Psoas muscle (tissue), 8 donors: ENCODE measurements at places on chromosomes 4 and X.
A peak's percentile ranks its signal among the peaks of the same experiment; 100 is the strongest.

DNA sequence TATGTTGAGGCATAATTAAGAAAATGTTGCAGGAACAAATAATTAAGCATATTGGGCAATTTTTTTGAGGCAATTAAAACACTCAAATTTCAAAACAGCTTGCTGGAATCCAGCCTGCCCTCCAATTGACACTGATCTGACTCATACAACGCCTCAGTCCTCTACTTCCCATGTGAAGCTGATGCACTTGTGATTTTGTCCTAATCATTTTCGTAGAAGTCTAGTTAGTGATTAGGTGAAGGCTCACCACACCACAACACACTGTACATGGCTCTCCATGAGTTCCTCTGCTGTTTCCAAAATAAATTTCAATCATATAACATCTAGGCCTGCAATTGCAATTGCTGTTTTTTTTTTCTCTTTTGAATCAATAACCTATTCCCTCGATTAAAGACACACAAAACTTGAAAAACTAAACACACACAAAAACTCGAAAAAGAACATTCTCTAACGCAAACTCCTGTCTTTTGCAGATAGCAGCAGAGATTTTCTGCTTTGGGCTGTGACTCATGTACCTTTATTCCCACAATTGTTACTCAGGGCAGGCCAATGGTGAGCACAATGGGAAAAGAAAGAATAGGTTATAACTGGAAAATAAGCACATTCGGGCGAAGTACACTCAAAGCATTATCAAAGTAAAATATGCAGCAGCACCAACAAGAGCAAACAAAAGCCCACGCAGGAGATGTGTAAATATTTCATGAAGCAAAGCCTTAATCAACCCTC, 1.7 kb downstream of the GPRIN3 start:
- peak overlapping the region; percentile 68 for H3K4me3 ChIP-seq
- DNase-seq, result no peak

- H3K27me3 ChIP-seq, result no peaks in the 10 kb centered on the region
- H3K4me3 ChIP-seq, result no peak overlapping the region
- DNase-seq, result no peak
- H3K27ac ChIP-seq, result no peak overlapping the region
Observed at GRCh38 chr4:82501154-82501442, 60.7 kb downstream of the TMEM150C start.

GRCh38 chr4:66045913-66046312, 375.6 kb upstream of the EPHA5 start:
- no peaks in the 10 kb centered on the region for H3K36me3 ChIP-seq
- H3K4me3 ChIP-seq, result no peak overlapping the region
- no peak overlapping the region for H3K27ac ChIP-seq
- no peaks in the 10 kb centered on the region for H3K27me3 ChIP-seq
- DNase-seq, result no peak
- no peaks in the 10 kb centered on the region for H3K4me1 ChIP-seq

DNA sequence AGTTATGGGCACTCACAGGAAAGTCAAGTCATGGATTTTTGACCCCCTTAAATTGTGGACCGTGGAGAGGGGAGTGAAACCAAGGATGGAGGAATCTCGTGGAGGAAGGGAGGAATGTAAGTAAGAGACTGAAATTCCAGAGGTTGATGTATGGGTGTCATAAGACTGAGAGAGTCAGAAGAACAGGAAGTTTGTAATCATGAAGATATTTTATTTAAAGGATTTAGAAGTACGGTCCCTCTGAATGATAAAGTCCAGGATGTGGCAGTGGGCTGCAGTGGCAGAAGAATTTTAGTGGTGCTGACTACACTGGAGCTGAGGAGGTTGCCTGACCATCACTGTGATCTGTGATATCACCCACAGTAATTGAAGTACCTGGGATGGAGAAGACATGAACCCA, 57.8 kb downstream of the DCLK2 start:
- no peak overlapping the region for H3K4me3 ChIP-seq
- no peak for DNase-seq
- H3K36me3 ChIP-seq, result no peaks in the 10 kb centered on the region

GRCh38 chrX:133608406-133608805, 193.1 kb upstream of the GPC4 start:
- peak overlapping the region; percentile 50 for H3K27ac ChIP-seq
- H3K27me3 ChIP-seq, result peaks cover 7% of the 10 kb centered on the region
- DNase-seq, result no peak
- H3K4me1 ChIP-seq, result peaks cover 9% of the 10 kb centered on the region

DNA sequence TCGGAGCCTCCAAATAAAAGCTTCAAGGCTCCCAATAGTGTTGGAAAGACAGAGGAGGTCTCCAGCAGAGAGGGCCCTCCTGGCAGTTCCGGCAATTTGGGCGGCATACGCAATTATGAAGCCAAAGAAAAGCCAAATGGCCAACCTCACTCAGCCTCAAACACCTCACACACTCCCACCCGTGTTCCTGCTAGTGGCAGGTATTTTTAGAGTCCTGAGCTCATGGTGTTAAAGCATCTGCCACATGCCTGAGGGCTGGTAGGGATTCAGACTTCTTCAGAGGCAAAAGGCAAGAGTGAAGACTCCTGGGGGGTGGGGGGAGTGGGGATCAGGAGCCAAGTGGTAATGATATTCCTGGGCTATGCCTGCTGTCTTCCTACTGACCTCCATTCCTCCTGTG, 7.4 kb downstream of the RAB33A start:
- no peak overlapping the region for H3K4me3 ChIP-seq
- H3K27ac ChIP-seq, result no peak overlapping the region
- H3K36me3 ChIP-seq, result no peaks in the 10 kb centered on the region
- no peaks in the 10 kb centered on the region for H3K27me3 ChIP-seq
- no peaks in the 10 kb centered on the region for H3K4me1 ChIP-seq
- no peak for DNase-seq

GRCh38 chr4:186730621-186731020, 7.0 kb upstream of the FAT1 start:
- no peak overlapping the region for H3K4me3 ChIP-seq
- peaks cover 5% of the 10 kb centered on the region for H3K27me3 ChIP-seq
- H3K4me1 ChIP-seq, result peaks cover 5% of the 10 kb centered on the region

- H3K4me3 ChIP-seq, result no peak overlapping the region
- no peak for DNase-seq
Observed at GRCh38 chr4:48271626-48272025, 2.0 kb upstream of the TEC start.

GRCh38 chrX:152819732-152820131, 10.8 kb downstream of the CETN2 start:
- DNase-seq, result no peak
- no peaks in the 10 kb centered on the region for H3K27me3 ChIP-seq
- no peaks in the 10 kb centered on the region for H3K4me1 ChIP-seq
- no peak overlapping the region for H3K27ac ChIP-seq
- H3K4me3 ChIP-seq, result no peak overlapping the region
- no peaks in the 10 kb centered on the region for H3K36me3 ChIP-seq

DNA sequence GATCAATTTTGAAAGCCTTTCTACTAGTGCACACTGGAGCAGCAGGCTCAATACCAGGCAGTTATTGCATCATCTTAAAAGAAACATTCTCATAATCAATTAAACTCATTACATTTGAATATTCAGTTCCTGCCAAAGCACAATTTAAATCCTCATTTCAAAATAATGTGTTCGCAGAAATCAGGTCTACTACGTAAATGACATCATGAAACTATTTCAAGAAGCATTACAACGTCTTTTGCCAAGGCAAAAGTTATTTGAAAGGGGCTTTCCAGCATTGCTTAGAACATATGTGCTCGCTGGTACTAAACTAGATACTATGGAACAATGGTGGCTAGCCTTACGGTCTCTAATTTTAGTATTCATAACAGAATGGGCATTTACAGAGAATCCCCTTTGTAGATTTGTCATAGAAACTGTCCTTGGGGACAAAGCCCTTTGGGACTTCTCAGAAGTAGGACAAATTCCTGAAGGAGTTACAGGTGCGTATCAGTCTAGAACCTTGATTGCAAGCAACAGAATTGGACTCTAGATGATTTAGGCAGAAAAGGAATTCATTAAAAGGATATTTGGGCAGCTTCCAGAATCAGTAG, 27.6 kb upstream of the HUWE1 start:
- H3K27me3 ChIP-seq, result peaks cover 6% of the 10 kb centered on the region
- H3K36me3 ChIP-seq, result no peaks in the 10 kb centered on the region
- no peak overlapping the region for H3K27ac ChIP-seq
- no peak overlapping the region for H3K4me3 ChIP-seq
- no peaks in the 10 kb centered on the region for H3K4me1 ChIP-seq
